ENCODE measurements at places on chromosomes 5 and 9.

DNA sequence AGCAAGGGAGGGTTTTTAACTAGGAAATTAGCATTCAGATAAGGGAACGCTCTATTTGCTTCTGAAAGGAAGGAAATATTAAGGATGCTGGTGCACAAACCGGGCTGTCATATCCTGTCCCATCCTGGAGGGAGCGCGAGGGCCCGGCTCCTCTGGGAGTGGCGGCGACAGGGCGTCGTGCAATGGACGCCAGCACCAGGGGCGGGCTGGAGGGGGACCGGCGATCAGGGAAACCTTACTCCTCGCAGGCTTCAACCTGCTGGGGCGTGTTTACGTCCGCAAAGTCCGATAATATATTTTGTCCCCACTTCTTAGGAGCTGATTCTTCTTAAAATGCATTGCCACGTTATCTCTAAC, 197.1 kb upstream of the TBCA start:
- no peak for DNase-seq

GRCh38 chr5:39469777-39470415, 45.1 kb upstream of the DAB2 start:
- DNase-seq = no peak

DNA sequence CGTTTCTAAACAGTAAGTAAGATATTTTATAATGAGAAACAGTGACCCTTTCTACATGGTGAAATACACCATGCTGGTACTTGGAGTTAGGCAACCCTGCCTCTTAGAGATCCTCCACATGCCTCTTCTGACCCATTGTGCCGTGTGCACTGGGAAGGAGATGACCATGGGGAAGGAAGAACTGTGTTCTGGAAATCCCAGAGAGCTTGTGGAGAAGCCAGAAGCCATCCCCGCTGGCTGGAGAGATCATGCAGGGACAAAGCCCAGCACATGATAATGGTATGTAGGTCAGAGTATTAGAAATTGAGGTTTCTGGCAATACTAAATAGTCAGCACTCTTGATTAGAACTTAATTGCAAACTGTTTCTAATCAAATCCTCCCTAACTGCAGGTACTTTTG, 307.3 kb downstream of the FBXL7 start:
- DNase-seq = no peak

- DNase-seq = no peak
Measured at GRCh38 chr5:172909931-172910502, 49.2 kb upstream of the RPL26L1 start.

GRCh38 chr9:85055506-85056202, 386.1 kb downstream of the NTRK2 start:
- no peak for DNase-seq

DNA sequence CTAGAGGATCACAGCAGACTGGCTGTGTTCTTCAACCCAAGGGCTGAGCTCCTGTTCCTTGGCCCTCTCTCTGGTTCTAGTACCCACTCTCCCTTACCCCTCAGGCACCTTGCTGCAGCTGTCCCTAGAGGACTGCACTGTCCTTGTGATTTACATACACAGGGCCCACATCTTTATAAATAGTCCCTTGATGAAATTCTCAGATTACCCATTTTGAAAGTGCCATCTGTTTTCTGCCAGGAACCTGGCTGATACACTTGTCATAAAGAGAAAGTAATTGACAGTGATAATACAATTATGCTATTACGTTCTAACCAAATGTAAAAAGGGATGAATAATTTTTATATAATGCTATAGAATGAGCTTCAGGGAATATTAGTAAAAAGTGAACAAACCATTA, 16.5 kb upstream of the SPARC start:
- DNase-seq = no peak

- no peak for DNase-seq
Measured at GRCh38 chr5:119287547-119288111, 68.2 kb upstream of the TNFAIP8 start.

DNA sequence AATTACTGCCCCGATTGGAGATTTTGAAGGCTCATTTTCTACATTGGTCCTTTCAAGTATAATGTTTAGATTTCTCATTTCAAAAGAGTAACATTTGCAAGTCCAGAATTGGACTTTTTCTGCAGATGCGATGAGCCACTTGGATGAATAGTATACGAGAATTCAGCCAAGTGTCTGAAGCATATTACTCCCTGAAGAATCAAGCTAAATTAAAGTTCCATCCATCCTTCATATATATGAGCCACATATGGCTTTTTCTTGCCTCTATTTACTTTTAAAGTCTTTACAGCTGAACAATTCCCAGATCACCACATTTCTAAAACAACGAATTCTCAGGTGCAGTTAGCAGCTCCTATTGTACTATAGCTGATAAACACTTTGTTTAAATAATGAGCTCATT, 288.7 kb downstream of the CEMIP2 start:
- DNase-seq = no peak

DNA sequence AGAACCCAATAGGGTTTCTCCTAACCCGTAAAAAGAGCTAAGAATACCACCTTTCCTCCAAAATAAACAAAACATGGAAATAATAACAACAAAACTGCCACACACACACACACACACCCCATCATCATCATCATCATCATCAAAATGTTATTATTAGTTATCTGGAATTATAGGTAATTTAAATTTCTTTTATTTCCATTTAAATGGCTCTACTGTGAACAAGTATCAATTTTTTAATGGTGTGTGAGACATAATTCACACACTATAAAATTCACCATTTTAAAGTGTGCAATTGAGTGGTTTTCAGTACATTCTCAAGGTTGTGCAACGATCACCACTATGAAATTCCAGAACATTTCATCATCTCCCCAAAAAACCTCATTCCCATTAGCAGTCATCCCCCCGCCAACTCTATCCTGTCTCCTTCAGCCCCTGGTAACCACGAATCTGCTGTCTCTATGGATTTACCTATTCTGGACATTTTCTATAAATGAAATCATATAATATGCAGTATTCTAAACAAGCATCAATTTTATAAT, 172.7 kb downstream of the ROR2 start:
- DNase-seq = no peak

GRCh38 chr5:139481580-139482049, 943 bp downstream of the STING1 start:
- no peak for DNase-seq

DNA sequence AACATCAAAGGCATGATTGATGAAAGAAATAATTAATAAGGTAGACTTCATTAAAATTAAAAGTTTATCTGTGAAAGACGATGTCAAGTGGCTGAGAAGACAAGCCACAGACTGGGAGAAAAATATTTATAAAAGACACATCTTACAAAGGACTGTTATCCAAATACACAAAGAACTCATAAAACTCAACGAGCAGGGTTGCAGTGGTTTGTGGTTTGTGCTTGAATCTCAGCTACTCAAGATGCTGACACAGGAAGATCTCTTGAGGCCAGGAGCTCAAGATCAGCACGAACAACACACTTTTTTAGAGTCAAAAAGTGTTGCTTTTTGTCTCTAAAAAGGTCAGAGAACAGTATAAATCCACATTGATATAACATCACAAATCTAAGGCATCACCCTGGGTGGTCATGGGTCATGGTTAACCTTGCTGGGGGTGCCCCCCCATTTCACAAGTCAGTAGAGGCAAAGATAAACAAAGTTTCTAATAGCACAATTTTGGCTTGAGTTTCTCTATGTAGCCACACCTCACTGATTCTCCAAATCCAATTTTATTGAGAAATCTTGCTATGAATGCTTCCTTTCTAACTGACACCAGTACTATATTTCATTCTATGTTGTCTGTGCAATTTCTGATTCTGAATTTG, 342.9 kb upstream of the RPS23 start:
- no peak for DNase-seq

GRCh38 chr5:38997591-38997990, 76.6 kb downstream of the RICTOR start:
- DNase-seq = no peak

DNA sequence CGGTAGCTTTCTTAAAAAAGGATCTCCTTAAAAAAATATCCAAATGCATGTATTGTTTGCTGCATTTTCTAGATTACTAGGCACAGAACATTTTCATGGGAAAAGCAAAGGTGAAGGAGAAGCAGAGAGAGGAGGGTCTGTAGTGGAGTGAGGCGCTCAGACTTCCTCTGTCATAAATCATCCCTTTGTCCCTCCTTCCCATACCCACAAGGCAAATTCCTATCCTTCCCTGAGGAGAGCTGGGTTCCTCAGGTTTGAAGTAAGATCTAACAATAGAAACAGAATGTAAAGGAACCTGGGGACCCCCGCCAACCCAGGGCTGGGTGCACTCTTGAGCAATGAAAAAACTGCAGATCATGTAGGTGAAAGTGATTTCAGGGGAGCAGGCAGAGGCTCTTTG, 149.2 kb upstream of the ANKH start:
- DNase-seq = no peak

GRCh38 chr5:43652537-43653302, 49.7 kb downstream of the NNT start:
- DNase-seq = no peak
